ENCODE measurements at places on chromosomes 7 and 10.

GRCh38 chr7:24284699-24285506, 913 bp downstream of the NPY start:
- DNase-seq: no peak

DNA sequence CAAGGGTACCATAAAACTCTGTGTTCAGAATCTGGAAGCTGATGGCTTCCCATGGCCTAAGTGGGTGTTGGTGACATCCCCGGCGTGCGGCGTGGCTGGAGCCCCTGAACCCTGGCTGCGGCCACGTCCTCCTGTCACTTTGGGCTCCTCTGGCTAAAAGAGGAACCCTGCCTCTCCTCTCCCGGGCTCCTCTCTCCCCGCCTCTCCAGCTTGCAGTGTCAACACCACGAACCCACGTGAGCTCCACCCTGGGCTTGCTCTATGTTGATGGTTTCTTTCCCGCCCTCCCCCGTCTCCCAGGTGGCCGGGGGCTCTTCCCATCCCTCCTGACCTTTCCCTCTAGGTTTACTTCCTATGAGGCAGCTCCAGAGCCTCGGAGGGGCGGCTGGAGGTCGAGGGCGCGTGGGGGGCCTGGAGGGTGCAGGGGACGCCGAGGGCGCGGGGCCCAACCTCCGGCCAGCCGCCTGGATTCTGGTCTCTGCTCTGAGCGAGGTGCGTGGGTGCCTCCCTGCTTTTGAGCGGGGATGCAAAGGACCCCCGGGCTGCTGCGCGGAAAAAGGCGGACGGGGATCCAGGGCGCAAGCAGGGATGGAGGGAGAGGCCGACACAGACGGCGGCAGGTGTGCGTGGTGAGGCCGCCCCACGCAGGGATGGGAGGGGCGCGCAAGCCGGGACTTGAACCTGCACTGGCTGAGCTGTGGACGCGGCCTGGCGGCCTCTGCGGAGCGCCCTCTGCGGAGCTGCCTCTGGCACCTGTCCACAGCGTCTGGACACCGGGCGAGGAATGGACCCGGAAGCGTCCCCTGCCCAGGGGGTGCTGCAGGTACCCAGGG, 115.5 kb upstream of the DIP2C start:
- DNase-seq: no peak

GRCh38 chr10:55144001-55144400, 343.0 kb upstream of the PCDH15 start:
- DNase-seq: no peak

DNA sequence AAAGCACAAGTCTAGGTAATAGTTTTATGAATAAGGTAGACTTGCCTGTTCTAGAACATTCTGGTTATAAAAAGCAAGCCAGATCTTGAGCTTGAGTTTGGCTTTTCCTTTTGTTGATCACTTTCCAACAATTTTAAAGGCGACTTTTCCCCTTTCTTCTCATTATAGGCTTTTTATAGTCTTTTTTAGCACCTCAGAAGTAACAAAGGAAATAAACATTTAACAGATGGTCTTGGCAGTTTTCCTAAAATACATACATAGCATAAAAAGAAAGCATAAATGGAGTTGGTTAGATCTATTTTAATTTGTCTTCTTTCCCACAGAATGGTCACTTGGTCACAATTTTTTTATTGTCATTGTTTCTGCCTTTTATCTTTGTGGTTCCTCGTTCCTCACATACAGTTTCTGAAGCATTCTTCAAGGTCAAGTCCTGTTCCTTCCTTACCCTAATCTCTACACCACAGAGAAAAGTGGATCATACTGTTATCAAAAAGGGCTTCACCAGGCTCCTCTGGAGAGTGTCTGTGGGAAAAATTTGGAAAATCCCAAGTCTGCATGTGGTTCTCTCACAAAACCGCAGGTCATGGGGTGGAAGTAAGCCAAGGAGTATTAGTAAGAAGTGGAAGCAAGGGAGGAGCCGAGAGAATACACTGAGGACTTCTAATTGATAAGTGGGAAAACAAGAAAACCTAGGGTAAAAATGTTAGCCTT, 31.3 kb downstream of the THNSL1 start:
- no peak for DNase-seq
